ENCODE measurements at places on chromosomes 3 and 15. TPM values are rescaled to one million over a fixed set of nuclear protein-coding genes. Genes with fewer than 3 reads are reported as not detected.

The IQCF6 gene
- total RNA-seq, result not detected

The GOLGA6L7 gene
- not detected for total RNA-seq

The CDHR4 gene
- total RNA-seq, result 0.13 TPM

The POC1A gene
- total RNA-seq, result 5.7 TPM

The PLAAT1 gene
- not detected for total RNA-seq

The CYP1A1 gene
- not detected for total RNA-seq

The CAPN3 gene
- 1.9 TPM for total RNA-seq

The RNU5B-1 gene
- total RNA-seq, result not detected
